ENCODE measurements at places on chromosomes 1 and 21.
A peak's percentile ranks its signal among the peaks of the same experiment; 100 is the strongest.

- H3K4me1 ChIP-seq, result no peaks in the 10 kb centered on the region
- H3K4me3 ChIP-seq, result no peak overlapping the region
- H3K27ac ChIP-seq, result no peak overlapping the region
- DNase-seq, result no peak
- H3K36me3 ChIP-seq, result no peaks in the 10 kb centered on the region
- H3K27me3 ChIP-seq, result peaks cover 16% of the 10 kb centered on the region
Measured at GRCh38 chr1:245205864-245206263, 51.1 kb downstream of the KIF26B start.

DNA sequence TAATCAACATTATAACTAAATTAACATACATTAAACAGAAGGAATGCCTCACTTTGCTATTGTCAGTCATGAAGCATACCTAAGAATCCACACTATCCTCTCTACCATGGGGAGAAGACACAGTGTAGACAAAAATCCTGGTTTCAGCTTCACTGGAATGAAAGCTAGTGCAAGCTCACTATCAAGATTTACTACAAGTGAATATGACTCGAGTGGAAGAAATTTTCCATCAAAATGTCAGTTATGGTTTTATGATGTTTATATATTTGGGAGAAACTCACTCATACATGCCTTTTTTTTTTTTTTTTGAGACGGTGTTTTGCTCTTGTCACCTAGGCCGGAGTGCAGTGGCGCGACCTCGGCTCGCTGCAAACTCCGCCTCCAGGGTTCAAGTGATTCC lies 424.3 kb downstream of the KCNT2 start:
- H3K4me1 ChIP-seq, result peaks cover 15% of the 10 kb centered on the region
- no peaks in the 10 kb centered on the region for H3K27me3 ChIP-seq
- no peak overlapping the region for H3K27ac ChIP-seq
- no peak overlapping the region for H3K4me3 ChIP-seq
- no peaks in the 10 kb centered on the region for H3K36me3 ChIP-seq

DNA sequence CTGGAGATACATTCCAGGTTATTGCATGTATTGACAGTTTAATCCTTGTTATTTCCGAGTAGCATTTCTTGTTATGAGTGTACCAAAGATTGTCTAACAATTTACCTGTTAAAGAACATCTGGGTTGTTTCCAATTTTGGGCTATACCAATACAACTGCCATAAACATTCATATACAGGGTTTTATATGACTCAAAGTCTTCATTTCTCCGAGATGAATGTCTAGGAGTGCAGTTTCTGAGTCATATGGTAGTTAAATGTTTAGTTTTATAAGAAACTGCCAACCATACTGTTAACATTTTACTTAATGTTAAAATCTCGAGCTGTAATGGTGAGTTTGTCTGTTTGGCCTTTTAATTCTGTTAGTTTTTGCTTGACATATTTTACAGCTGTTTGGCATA lies 10.0 kb downstream of the RAB4A start:
- peak overlapping the region; percentile 45 for H3K27ac ChIP-seq
- peaks cover 28% of the 10 kb centered on the region for H3K4me1 ChIP-seq
- DNase-seq, result peak; percentile 89

DNA sequence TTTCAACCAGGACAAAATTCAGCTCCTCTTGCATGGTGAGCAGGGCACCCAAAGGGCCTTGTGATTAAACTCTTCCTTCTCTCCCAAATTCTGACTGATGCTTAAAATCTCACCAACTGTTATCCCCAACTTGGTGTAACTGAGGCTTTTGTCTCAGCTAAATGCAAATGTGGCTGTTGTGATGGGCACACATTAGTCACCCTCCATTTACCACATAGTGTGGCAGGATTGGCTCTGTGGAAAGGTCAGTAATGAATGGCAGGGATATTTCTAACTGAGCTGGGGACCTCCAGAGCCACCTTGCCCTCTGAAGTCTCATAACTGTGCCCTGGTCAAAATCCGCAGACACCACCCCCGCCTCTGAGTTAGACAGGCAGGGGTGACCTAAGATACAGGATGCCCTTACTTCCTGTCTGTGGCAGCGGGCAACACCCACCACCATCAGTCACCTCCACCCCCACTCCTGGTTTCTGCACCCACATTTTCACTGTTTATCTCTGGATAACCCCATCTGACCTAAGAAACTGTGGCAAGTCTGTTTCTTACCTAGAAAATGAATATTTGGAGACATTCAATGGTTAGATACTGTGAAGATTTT lies 25.4 kb upstream of the RGS16 start:
- no peak for DNase-seq
- H3K27ac ChIP-seq, result no peak overlapping the region
- peaks cover 3% of the 10 kb centered on the region for H3K4me1 ChIP-seq

GRCh38 chr1:228691211-228691610 lies 44.1 kb upstream of the RHOU start:
- H3K4me1 ChIP-seq, result no peaks in the 10 kb centered on the region
- DNase-seq, result no peak
- H3K4me3 ChIP-seq, result no peak overlapping the region

Data from PC-3 (cell line).